ENCODE measurements at places on chromosomes 5 and 9.

DNA sequence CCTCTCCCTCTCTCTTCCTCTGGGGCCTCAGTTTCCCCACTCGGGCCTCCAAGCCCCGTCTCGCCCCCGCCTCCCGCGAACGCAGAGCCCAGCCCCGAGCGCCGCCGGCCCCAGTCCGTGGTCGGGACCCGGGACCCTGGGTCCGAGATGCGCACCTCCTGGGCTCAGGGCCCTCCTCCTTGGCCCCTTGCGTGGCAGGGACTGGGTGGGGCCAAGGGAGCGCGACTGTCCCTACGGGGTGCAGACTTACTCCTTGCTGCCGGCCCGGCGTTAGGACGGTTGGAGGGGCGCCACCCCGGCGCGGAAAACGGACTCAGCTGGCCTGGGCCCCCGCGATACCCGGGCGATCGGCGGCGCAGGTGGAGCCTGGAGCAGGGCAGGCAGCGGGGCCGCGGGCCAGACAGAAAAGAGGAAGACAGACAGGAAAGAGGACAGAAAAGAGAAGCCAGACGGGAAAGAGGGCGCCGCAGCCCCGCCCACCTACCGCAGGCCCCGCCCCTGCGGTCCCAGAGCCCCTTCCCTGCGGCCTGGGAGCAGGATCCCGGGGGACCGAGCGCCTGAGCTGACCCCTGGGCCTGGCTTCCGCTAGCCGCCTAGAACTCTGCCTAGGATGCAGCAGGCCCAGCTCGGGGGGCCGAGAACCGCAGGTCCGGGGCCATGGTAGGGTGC lies at the start of gene GBGT1:
Gene GBGT1, minus strand, starts transcription at position 411 of the 669 bp plus-strand sequence. CDS start 1,502 bp downstream, outside the sequence.
- no peak for DNase-seq

- no peak for DNase-seq
Observed at GRCh38 chr5:39433848-39434247, 9.1 kb upstream of the DAB2 start.

DNA sequence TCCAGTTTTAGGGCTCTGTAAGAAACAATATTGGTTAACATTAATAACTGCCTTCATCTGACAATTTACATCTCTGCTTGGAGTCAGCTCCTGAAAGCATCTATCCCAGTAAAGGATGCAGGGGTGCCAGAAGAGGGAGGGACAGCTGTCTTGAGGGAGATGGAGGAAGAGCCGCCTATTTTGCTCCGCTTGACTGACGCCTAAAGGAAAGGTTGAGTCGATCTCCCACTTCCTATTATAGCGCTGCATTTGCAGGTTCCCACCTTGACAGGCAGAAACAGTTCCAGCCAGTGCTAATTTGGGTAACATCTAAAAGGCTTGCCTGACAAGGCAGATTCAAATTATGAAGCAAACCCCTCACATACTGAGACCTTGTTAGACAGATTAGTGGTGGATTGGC lies 374.6 kb downstream of the SPATA31D1 start:
- no peak for DNase-seq

DNA sequence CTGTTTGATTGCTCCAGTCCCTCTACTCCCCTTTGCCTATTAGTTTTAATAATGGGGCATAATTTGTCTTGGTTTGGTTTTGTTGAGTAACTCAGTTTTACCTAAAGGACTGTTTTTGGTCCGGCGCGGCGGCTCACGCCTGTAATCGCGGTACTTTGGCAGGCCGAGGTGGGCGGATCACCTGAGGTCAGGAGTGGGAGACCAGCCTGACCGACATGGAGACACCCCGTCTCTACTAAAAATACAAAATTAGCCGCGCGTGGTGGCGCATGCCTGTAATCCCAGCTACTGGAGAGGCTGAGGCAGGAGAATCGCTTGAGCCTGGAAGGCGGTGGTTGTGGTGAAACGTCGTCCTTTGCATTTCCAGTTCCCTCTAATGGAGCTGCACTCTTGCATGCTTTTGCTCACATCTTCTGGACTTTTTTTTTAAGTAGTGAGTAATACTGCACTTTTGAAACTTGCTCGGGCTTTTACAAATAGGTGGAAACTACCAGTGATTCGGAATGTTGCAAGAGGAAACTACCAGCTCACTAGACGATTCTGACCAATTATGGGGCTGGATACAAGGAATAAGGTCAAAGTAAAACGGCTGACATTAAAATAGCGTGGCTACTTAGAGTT lies 721 bp upstream of the MAML1 start:
- DNase-seq = no peak

DNA sequence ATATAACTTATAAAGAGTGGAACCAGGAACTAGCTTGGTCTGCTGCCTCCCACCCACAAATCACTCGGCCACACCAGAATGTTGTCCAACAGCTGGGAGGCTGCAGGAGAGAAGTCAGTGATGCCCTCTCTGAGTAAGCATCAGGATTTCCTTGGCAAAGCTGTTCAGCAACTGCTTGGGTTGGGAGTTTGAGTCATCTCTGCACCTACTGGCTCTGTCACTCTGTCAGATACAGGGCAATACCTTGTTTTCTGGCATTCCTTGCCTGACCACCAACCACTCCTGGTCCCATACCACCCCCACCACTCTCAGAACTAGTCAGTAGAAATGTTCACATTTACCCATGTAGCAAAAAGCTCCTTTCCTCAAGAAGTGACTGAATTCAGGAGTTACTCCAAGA lies 36.8 kb upstream of the GCNT4 start:
- DNase-seq = no peak

- DNase-seq = no peak
Observed at GRCh38 chr9:136007934-136008692, 46.9 kb upstream of the UBAC1 start.

GRCh38 chr9:25716220-25716872 lies 38.1 kb upstream of the TUSC1 start:
- DNase-seq = no peak

DNA sequence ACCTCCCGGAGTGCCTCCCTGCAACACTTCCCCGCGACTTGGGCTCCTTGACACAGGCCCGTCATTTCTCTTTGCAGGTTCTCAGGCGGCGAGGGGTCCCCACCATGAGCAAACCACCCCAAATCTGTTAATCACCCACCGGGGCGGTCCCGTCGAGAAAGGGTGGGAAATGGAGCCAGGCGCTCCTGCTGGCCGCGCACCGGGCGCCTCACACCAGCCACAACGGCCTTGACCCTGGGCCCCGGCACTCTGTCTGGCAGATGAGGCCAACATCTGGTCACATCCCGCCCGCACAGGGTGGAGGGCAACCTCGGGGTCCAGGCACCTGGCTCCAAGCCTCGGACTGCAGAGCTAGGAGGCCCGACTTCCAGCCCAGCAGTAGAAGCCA lies 776 bp upstream of the TERT start:
- DNase-seq = no peak

DNA sequence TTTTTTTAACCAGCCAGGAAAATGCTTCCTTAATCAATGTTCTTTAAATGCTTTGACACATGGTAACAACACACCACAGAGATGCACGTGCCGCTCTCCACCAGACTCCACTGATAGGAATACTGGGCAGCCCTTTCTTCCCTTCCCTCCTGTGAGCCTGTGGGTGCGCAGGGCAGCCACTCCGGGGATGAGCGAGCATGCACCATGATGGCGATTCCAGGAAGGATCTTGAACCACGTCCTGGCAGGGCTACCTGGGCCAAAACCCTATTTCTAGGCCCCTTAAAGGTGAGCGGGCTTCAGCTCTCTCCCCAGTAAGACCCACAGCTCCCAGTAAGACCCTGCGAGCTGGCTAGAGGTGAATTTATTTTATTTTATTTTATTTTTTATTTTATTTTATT lies 128.2 kb downstream of the MVB12B start:
- no peak for DNase-seq

- no peak for DNase-seq
Observed at GRCh38 chr5:72412283-72413055, 92.3 kb downstream of the PTCD2 start.

DNA sequence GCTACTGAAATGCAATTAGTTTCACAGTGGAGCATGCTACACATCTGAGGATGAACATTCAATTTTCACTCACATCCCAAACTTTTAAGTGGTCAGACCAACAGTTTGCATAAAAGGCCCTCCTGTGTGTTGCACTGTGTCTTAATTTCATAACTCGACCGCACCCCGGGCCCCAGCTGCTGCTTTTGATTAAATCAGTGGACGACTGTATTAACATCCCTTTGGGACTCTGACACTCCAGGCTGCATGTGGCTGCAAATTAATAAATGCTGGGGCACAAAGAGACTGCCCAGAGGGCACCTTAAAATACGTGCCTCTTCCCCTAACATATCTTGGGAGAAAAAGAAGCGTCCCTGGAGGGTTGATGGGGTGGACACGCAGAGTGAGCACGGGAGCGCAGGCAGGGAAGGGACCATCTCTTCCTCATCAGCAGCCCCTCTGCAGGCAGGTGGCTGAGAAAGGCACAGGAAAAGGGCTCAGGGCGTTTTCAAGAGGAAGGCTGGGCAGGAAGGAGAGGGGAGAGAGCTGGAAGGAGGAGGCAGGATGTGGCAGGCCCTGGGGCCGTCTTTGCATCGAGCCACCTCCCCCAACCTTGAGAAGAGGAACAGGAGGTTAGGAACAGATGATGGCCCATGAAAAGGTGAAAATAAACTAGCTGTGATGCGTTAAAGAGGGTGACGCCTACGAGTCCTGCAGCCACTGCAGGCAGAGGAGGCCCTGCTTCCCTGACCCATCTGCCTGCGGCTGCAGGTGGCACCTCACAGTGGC lies 18.6 kb downstream of the MED10 start:
- no peak for DNase-seq

GRCh38 chr5:68922172-68922987 lies 171.4 kb upstream of the SLC30A5 start:
- no peak for DNase-seq

DNA sequence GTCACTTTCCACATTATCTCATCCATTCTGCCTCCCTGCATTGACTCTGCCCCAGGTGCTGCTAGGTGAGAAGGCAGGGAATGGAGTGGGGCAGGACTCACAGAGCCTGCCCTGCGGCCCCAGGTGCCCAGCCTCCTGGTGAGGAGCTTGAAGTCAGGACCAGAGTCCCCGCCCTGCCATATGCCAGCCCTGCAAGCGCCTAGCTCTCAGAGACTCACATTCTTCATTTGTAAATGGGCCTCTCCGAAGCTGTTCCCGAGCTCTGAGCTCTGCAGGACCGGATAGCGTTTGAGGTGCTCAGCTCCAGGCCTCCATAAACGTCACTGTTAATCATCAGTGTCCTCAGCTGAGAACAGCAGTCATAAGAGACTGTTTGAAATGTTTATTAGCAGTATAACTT lies 75.1 kb upstream of the STXBP1 start:
- no peak for DNase-seq

DNA sequence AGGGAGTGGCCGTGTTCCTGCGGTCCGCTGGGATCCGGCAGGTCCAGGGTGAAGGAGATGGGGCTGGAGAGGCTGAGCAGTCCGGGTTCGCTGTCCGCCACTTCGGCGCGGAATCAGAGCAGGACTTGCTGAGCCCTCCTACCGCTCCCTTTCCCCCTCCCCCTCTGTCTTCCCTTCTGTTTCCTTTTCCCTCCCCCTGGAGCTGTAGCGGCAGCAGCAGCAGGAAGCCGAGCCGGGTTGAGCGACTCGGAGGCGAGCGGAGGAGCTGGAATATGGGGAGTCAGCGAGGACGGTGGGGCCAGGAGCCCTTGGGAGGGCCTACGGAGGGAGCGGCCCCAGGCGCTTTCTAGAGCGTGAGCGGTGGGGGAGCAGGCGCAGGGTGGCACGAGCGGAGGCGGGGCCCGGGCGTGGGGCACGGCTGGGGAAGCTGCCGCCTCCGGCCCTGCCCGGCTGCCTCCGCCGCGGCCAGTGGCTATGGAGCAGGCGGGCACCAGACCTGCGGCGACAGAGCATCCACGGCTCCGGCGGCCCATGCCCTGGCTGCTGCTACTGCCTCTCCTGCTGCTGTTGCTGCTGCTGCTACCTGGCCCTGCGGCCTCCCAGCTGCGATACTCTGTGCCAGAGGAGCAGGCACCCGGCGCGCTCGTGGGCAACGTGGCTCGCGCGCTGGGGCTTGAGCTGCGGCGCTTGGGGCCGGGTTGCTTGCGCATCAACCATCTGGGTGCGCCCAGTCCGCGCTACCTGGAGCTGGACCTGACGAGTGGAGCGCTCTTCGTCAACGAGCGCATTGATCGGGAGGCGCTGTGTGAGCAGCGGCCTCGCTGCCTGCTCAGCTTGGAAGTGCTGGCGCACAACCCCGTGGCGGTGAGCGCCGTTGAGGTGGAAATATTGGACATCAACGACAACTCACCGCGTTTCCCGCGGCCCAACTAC lies at the start of gene PCDHAC2:
Gene PCDHAC2, plus strand, starts transcription at position 184 of the 933 bp plus-strand sequence. Its CDS starts 291 bp downstream, at position 475.
- no peak for DNase-seq

- no peak for DNase-seq
Observed at GRCh38 chr5:119083679-119084078, 12.8 kb downstream of the DMXL1 start.

- no peak for DNase-seq
Observed at GRCh38 chr5:168987543-168988300, 313.2 kb downstream of the SLIT3 start.

DNA sequence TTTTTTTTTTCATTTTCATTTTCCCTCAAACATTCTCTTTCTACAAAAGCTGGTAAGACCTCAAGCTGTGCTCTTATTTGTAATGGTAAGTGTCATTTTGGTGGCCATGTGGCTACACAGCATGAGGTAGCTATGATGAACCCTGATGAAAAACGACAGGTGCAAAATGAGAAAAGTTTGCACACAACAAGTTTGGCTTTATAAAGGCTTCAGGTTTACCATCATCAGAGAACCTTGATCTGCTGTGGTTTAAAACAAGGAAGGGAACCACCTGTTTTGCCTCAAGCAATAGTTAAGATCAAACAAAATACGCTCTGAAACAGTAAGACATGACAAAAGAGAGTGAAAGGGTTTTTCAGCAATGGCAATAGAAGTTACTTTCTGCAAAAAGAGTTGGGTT lies 1124.6 kb upstream of the ACO1 start:
- DNase-seq = no peak

DNA sequence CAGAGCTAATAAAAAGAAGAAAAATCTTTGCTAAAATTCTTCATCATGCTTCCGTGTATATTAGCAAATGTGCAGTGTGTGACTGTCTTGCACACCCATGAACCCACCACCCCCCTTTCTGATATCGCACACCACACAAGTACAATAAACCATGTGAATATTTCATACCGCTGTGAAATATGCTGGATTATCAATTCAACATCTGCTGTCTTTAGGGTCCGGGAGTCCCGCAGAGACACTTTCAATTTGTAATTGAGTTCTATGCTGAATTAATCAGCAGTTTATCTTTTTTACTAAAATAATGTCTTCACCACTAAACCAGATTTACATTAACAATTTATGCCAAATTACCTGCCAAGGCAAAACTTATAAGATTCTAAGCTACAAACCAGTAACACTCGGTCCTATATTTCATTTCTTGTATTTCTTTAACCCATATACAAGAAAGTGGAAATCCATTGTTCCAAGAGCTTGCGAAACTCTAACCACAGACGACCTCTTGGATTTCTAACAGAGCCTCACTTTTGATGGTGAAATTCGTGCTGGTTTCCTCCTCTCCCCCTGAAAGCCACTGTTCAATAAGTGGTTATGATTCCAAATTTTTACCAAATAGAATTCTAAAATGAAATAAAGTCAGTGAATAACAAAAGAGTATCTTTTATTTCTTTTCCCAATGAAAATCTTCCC lies 44.2 kb downstream of the PSMB7 start:
- DNase-seq = no peak
